ENCODE measurements at places on chromosomes 7 and 10. TPM values are rescaled to one million over a fixed set of nuclear protein-coding genes. Genes with fewer than 3 reads are reported as not detected.

DNA sequence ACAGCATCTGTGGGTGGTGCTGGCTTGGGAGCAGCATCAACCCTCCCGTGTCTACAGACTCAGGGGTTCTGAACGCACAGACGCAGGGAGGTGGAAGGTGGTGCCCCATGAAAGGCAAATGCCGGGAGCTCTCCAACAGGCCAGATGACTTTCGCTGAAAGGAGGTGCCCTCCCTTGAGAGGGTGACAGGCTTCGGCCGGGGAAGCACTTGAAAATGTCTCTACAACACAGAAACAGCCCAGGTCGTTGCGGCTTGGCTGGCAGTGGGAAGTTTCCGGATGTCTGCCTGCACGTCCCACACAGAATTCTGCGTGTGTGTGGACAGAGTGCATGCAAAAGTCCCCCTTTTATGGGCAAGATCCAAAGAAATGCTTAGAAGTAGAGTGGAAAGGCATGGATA, 239.6 kb downstream of the SKAP2 start:
- DNase-seq, result no peak

DNA sequence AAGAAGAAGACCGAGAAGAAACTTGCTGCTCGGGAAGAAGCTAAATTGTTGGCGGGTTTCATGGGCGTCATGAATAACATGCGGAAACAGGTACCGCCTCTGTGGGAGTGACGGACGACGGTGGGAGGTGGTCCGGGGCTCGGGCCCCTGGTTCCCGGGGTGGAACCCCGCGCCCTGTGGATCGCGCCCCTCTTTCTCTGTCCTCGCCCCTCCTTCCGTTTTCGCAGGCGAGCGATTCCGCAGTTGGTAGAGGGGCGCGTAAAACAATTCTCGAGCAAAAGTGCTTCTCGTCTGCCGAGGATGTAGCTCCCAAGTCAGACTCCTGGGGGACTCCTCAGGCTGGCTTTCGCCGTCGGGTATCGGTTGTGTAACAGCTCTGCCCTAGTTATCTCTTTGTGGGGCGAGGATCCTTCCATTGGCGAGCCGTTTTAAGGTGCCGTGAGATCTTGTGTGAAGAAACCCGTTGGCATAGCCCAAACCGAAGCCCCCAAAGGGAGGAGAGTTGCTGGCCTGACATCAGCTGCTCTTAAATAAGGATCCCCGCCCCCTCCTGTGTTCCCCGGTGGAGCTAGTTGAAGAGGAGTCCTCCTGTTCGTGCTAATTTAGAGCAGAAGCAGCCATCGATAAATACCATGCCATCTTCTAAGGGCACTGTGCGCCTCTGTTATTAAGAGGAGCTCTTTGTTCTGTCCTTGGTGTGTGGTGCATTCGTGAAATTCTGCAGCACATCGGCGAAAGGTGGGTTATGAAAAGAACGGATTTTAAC, 655 bp downstream of the KLHL7 start:
- peak; percentile 55 for DNase-seq

DNA sequence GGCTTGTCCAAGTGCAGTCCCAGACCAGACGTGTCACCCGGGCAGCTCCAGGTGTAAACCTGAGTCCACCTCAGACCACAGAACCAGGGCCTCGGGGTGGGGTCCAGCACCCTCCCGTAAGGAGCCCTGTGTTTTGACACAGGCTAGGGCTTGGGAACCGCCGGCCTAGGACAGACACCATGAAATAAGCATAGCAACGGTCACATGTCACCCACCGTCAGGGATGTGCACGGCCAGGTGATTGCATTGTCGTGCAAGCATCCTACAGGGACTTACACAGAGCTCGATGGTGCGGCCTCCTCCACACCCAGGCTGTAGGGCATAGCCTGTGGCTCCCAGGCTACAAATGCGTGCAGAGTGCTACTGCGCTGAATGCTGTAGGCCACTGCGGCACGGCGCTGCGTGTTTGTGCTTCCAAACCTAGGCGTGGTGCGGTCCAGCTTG, 10.6 kb downstream of the ZFAND2A start:
- no peak for DNase-seq

DNA sequence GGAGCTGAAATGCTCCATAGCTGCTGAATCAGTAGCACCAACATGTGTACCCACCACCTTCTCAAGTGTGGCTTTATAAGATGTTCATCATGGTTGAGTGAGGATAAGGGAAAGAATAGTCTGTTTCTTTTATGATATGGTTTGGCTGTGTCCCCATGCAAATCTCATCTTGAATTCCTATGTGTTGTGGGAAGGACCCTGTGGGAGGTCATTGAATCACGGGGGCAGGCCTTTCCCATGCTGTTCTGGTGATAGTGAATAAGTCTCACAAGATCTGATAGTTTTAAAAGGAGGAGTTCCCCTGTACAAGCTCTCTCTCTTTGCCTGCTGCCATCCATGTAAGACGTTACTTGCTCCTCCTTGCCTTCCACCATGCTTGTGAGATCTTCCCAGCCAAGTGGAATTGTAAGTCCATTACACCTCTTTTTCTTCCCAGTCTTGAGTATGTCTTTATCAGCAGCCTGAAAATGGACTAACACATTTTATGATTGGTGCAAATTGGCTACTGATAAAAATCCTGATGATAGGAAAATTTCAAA, 799.9 kb downstream of the TNS3 start:
- no peak for DNase-seq

DNA sequence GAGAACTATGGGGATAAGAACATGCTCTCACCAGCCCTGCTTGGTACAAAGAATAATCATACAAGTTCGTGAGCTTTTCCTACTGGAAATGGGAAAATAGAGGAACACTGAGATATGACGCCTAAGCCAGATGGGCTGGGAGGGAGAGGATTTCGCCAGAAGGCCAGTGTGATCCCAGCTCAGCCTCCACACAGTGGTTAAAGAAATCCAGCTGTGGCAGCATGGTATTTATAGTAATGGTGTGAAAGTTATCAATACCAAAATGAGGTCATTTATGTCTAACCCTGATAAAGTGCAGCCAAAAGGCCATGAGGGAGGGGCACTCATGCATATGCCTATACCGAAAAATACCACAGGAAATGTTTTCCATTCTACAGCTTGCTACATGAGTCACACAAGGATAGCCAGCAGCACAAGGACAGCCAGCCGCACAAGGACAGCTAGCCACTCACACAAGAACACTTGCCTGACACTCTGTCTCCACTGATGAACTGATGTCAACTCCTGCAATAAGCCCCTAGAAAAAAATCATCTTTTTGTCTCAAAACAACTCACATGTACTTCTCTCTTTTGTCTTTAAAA, 49.4 kb downstream of the FRMPD2 start:
- no peak for DNase-seq

- no peak for DNase-seq
These were observed 2.8 kb upstream of the BCL7B start for GRCh38 chr7:73560109-73560835.

- no peak for DNase-seq
These were observed 238.6 kb downstream of the MGMT start for GRCh38 chr10:129705676-129706075.

GRCh38 chr7:91778416-91778815, 102.1 kb downstream of the MTERF1 start:
- no peak for DNase-seq

GRCh38 chr7:128734890-128735289, 4.3 kb upstream of the CALU start:
- DNase-seq, result no peak

GRCh38 chr7:14207138-14207537, 217.7 kb upstream of the ETV1 start:
- no peak for DNase-seq

- no peak for DNase-seq
These were observed 6.2 kb upstream of the MSMB start for GRCh38 chr10:46052057-46052790.

GRCh38 chr7:51292596-51292995, 24.0 kb downstream of the COBL start:
- DNase-seq, result no peak

DNA sequence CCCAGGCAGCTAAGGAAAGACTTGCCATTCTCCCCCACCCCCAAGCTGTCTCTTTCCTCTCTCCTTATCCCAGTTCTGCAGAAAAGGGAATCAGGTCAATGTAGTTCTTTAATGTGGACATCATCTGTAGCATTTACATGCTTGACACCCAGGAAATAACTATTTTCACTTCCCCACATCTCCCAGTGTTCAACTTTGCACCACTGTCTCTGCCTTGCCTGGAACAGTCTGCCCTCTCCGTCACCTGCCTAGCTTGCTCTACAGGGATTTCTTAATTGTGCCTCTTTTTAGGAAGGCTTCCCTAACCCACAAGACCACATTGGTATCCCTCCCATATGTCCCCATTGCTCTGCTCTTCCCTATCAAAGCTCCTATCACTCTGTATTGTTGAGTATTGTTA, 45.9 kb upstream of the TOMM7 start:
- DNase-seq, result no peak

DNA sequence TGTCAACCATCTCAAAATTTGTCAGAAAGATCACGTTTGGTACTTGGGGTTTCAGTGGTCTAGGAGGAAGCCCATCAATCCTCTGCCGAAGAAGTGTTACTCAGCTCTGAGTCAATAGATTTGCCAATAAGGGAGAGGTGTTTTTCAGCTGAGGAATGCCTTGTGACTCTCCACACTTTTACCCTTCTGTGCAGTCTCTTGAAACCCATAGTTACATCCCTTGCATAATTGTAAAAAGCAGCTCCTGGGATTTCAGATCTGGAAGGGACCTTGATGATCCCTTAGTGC, 47.5 kb downstream of the INSYN2A start:
- DNase-seq, result no peak

- no peak for DNase-seq
These were observed 96.9 kb upstream of the PLXDC2 start for GRCh38 chr10:19719284-19719683.

- no peak for DNase-seq
These were observed 2.5 kb upstream of the LAMB4 start for GRCh38 chr7:108132551-108133265.

DNA sequence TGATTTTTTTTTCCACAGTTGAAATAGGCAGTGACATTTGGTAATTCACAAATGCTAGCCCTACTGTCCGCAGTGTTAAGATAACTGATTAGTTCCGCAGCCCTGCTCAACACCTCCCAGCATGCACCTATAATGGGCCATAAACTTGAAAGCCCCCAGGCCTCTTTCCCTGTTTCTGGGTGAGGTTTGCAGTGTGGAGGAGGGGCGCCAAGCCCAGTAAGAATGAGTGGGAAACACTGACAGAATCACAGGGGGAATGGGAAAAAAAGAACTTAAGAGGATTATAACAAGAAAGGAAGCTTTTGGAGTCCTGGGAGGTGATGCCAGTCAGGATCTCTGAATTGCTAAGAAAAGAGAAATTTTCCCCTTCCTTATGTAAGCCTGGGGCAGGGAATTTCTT, 39.6 kb upstream of the SP8 start:
- DNase-seq, result no peak

- DNase-seq, result no peak
These were observed 148.7 kb downstream of the BICC1 start for GRCh38 chr10:58661336-58661735.

DNA sequence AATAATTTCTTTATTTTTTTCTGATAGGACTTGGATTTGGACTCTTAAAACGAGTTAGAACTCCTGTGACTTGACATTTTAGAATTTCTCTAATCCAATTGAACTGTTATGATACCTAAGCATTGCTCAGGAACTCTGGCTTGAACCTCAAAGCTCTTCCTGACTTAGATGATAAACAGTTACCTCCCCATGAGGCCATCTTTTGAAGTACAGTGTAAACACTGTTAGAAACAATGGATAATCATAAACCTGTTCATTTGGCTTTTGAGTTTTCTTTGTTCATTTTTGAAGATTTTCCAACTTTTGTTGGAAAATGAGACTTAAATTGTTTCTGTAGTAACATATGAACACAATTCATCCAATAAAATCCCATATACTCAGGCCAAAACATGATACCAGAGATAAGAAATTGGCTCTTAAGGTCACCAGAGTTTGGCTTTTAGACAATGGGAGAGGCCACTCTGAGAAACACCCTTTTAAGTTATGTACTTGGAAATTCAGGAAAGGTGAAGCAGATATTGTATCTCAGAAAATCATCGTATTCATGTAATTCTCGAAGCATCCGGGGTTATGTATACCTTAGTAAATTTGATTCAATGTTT, 59.6 kb downstream of the RUNDC3B start:
- no peak for DNase-seq

- DNase-seq, result no peak
These were observed 258.3 kb downstream of the GATA3 start for GRCh38 chr10:8312781-8313180.

DNA sequence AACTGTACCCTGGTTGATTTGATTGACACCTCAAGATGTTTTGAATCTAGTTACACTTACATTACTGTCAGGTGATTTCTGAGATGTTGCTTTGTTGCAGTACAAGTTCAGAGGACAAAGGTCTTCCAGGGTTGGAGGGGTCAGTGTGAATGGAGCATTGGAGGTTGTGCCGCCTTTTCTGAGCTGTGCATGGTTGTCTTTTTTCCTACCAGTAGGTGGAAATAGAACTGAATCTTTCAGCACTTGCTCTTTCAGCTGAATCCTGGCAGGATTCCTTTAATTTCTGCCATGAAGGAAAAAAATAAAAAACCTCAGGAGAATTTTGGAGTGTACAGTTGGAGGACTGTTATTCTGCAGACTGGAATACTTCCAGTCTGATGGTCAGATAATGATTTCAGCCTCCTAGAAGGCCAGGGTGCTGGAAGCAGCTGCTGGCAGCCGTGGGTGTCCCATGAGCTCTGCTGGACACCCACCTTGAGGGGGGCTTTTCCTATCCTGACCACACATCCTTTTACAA, 82.7 kb downstream of the PLCE1 start:
- DNase-seq, result peak; percentile 57

GRCh38 chr7:157005456-157006204, 4.8 kb downstream of the MNX1 start:
- no peak for DNase-seq

- DNase-seq, result no peak
These were observed 44.1 kb upstream of the PARD3 start for GRCh38 chr10:34859170-34859569.

GRCh38 chr7:3259711-3260400, 41.2 kb upstream of the SDK1 start:
- no peak for DNase-seq

DNA sequence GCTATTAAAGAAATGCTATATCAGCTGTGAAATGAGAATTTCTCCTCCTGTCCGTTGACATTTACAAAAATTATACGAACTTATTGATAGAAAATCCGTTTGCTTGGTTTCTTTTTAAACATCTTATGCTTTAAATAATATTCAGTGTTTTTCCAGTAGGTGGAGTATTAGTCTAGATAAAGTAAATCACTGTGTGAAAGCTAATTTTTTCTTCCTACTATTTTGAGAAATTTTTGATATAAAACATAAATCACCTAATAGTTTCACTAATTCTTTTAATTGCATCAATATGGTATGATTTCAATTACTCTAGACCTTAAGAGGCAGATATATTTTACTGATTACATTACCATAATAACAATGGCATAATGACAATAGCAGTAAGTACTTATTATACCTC, 335.2 kb upstream of the C7orf33 start:
- DNase-seq, result no peak

Gene ADAM8
- 7.4 TPM for total RNA-seq

Gene C10orf90
- total RNA-seq, result 0.18 TPM

Gene IKZF1
- 2.8 TPM for total RNA-seq

Gene AKR1C1
- total RNA-seq, result 379 TPM

Gene CABCOCO1
- total RNA-seq, result not detected

Gene CYP2C18
- 110 TPM for total RNA-seq

Gene ENTPD7
- total RNA-seq, result 9.8 TPM

Measured in left lobe of liver (tissue), 2 donors.